ENCODE measurements at places on chromosomes 13 and 19. TPM values are rescaled to one million over a fixed set of nuclear protein-coding genes. Genes with fewer than 3 reads are reported as not detected.

DYRK1B gene
- 20.1 TPM for total RNA-seq

GRCh38 chr13:59715611-59716010 lies 448.1 kb downstream of the DIAPH3 start:
- no peak for DNase-seq

NEK5 gene
- total RNA-seq, result 2.4 TPM

GRCh38 chr13:76879203-76879882 lies 6.9 kb downstream of the KCTD12 start:
- no peak for DNase-seq
